ENCODE measurements at places on chromosomes 1 and 21.

- no peak for DNase-seq
Observed at GRCh38 chr1:7558041-7558461, 213.0 kb upstream of the VAMP3 start.

- no peak for DNase-seq
Observed at GRCh38 chr1:197341626-197342025, 73.6 kb downstream of the CRB1 start.

- no peak for DNase-seq
Observed at GRCh38 chr21:26686278-26686677, 113.2 kb upstream of the CYYR1 start.

GRCh38 chr1:203048086-203048485, 21.8 kb downstream of the PPFIA4 start:
- no peak for DNase-seq

GRCh38 chr1:245651093-245651492, 496.3 kb downstream of the KIF26B start:
- no peak for DNase-seq

All from pancreas (tissue), 10 donors.